A549 treated with ZK216348 at 1 μM for 4 hours (cell line): ENCODE measurements at places on chromosomes 3 and 15. TPM values are rescaled to one million over a fixed set of nuclear protein-coding genes. Genes with fewer than 3 reads are reported as not detected.

RNU5B-1 gene
- total RNA-seq, result not detected in 5 replicates

MGLL gene
- total RNA-seq, result 54.7 to 83.4 TPM (median 68.6 TPM) in 5 replicates

SPATA12 gene
- 0.20 to 0.55 TPM (median 0.40 TPM) in 5 replicates for total RNA-seq

SLC12A8 gene
- 0.89 to 1.6 TPM (median 1.3 TPM) in 5 replicates for total RNA-seq

DUOXA2 gene
- not detected in 5 replicates for total RNA-seq

IDH2 gene
- 37.7 to 52.5 TPM (median 43.7 TPM) in 5 replicates for total RNA-seq

CPN2 gene
- total RNA-seq, result not detected in 5 replicates

LTF gene
- total RNA-seq, result not detected in 5 replicates

GHRL gene
- not detected in 5 replicates for total RNA-seq

P2RY1 gene
- total RNA-seq, result 0.34 to 0.57 TPM (median 0.54 TPM) in 5 replicates

GABRR3 gene
- not detected in 5 replicates for total RNA-seq

SAMMSON gene
- total RNA-seq, result not detected in 5 replicates

MNS1 gene
- total RNA-seq, result 2.0 to 5.1 TPM (median 3.5 TPM) in 5 replicates
